ENCODE measurements at places on chromosomes 2 and 18.

- DNase-seq, result no peak
Observed at GRCh38 chr2:145106293-145106692, 586.4 kb upstream of the ZEB2 start.

GRCh38 chr2:96156926-96157648, 11.8 kb upstream of the DUSP2 start:
- DNase-seq, result no peak

GRCh38 chr2:191245046-191245868, at the start of gene MYO1B:
Gene MYO1B, plus strand, starts transcription at chr2:191245404. Its CDS starts 31,492 bp downstream, at chr2:191276896.
- DNase-seq, result peak; percentile 83

GRCh38 chr2:131145040-131145439, 39.9 kb downstream of the PLEKHB2 start:
- no peak for DNase-seq

GRCh38 chr2:7102826-7103225, 185.6 kb downstream of the RNF144A start:
- no peak for DNase-seq

DNA sequence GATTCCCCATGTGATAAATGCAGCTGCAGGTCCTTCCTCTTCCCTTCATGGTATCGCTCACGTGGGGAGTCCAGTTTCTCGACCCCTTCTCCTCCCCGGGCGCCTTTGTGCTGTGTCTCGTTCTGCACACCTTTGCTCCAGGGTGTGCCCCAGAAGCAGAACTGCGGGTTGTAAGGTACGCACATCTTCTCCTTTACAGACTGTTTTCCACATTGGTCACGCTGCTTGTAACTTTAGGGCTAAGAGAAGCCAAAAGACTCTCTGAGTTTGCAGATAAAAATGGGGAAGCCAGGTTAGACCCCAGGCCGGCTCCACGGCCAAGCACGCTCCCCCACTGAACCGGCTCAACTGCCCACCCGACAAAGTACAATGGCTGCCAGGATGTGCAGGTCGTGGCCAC, 45.9 kb upstream of the TFCP2L1 start:
- DNase-seq, result no peak

DNA sequence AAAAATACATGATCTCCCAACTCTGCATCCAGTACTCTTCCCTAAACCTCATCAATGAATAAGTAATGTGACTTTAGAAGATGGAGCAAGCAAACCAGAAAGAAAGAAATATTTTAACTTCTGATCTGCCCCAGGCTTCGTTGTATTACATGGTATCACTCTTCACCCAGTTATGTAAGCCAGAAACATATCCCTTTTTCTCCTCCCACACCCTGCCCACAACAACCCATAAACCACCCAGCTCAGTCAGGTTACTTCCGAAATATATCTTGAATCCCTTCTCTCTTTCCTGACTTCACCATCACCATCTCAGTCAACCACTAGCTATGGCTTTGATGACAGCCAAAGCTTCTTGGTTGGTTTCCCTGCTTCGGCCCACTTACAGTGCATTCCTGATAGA, 295.8 kb upstream of the PARD3B start:
- DNase-seq, result no peak

DNA sequence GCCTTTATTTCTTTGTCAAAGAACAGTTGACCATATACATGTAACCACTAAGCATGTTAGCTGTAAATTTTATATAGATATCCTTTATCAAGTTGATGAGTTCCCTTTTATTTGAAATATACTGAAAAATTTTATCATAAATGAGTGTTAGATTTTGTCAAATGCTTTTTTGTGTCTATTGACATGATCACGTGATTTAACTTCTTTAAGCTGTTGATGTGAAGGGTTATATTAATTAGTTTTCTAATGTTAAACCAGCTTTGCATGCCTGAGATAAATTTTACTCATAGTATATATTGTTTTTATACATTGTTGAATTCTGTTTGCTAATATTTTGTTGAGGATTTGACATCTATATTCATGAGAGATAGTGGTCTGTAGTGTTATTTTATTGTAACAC, 241.9 kb upstream of the CDH20 start:
- no peak for DNase-seq

GRCh38 chr18:3457261-3457724, 7.3 kb downstream of the TGIF1 start:
- DNase-seq, result peak; percentile 16

DNA sequence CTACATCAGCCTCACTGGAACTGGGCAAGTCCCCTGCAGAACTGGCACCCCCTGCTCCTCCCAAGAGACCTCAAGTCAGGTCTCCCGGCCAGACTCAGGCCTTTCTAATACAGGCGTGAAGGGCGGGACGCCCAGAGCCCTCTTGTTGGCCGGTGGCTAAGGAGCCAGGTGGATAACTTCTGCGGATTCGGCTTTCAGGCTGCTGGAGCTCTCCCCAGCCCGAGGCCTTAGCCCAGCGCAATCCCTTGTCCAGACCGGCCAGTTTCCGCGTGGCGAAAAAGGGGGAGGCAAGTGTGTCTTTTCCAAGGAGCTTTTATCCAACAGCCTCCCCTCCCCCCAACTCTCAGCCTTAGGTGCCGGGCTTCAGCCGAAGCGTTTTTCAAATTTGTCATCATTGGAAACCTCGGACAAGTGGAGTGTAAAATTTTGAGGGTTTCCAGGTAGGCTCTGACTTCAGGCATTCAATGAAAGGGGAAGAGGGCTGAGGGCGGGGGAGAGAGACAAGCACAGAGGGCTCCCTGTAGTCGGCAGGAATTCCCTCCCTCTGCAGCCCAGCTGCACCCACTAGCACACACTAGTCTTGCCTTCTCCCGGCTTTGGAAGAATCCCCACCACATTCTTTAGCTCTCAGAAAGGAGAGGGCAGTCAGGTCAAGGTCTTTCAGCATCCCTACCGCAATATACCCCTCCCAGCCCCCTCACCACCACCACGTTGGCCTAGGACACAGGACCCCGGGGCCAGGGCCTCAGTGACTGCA, 9.5 kb upstream of the SATB2 start:
- DNase-seq, result no peak

DNA sequence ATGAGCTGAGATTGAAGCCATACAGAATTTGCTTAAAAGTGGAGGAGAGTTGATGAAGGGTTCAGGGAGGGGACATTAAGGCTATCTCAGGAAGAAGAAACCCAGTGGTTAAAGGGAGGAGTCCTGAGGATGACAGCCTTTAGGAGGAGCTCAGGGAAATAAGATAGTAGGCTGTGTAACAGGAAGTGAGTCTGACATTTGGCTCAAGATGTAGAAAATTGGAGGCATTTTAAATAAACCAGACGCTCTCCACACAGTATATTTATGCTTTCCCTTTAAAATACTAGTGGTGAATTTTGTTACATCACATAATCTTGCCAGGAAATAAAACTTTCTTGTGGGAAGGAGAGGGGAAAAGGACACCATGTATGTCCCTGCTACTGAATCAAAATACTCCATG, 11.6 kb downstream of the KCNH7 start:
- no peak for DNase-seq

DNA sequence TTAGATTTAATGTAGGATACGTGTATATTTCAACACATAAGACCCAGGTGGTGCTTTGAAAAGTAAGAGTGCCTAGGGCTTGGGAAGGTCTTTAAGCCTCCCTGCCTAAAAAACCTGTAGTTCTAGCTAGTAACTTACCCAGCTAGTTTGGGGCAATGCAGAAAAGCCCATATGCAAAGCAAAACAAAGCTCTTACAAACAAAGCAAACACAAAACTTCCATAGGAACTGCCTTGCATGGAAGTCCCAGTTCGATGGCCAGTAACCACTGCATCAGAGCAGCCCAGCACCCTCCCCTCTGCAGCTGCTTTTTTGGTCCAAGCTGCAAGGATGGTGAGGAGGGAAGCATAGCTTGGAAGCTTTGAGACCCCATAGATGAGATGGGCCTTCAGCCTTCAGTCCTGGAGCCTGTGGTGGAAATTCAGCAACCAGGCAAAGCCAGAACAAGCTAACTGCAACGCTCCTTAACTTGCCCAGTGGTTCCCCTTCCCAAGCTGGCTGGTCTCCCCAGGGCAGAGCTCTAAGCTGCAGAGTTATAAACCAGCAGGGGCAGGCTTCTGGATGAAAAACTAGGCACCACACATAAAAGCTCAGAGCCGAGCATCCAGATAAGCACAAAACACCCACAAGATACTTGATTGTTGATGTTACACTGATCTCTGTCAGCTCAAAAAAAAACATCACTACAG, 16.2 kb downstream of the C2orf76 start:
- no peak for DNase-seq

- DNase-seq, result peak; percentile 55
Observed at GRCh38 chr2:25606892-25607291, 66.5 kb downstream of the DTNB start.

DNA sequence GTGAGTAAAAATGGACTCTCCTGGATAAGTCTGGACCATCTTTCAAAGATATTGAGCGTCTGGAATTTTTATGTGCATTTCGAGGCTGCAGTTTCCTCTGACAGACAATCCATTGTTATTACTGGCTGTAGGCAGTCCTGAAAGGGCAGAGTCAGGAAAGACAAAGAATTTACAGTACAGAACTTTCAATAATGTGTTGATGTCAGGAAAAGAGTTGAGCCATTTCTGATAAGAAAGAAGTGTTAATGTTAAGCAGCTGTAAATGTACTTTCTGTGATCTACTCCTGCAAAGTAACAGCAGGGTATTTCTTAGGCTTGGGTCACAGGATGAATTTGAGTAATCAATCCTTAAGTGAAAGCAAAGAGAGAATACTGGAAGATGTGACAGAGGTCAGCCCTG, 29.8 kb downstream of the TSPYL6 start:
- no peak for DNase-seq

GRCh38 chr2:225766431-225766830, 366.9 kb downstream of the NYAP2 start:
- no peak for DNase-seq

- no peak for DNase-seq
Observed at GRCh38 chr2:239351687-239352086, 49.1 kb downstream of the HDAC4 start.

GRCh38 chr2:214019229-214019972, 391.5 kb upstream of the VWC2L start:
- DNase-seq, result no peak

- no peak for DNase-seq
Observed at GRCh38 chr2:105187531-105187930, 54.0 kb upstream of the GPR45 start.

- no peak for DNase-seq
Observed at GRCh38 chr2:117745537-117745936, 69.0 kb upstream of the DDX18 start.

DNA sequence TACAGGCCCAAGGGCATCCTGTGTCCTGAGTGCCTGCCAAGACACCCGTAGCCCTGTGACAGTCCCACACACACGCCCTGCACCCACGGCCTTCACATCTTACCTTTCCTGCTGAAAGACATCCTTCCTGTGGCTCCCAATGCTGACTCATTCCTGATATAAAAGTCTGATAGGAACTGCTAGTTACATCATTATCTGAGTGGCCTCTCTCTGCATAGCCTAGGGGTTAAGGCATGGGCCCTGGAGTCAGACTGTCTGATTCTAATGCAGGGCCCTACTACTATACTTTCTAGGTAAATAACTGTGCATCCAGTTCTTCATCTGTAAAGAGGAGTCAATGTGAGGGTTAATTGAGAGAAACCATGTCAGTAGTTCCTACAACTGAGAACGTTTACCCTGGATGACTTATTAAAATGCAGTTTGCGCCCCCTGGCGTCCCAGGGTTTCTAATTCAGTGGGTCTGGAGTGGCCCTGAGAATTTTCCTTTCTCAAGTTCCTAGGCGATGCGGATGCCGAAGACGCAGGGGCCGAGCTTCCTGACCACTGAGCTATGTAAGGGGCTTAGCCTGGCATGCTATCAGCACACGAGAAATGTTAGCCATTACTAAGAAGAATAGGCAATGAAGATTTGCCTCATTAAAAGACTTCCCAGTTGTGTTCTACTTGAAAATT, 6.0 kb upstream of the GPR45 start:
- peak; percentile 75 for DNase-seq

GRCh38 chr2:189641590-189641989, 19.7 kb upstream of the ASNSD1 start:
- DNase-seq, result no peak

GRCh38 chr2:189581354-189582139, 961 bp upstream of the SLC40A1 start:
- DNase-seq, result no peak

- no peak for DNase-seq
Observed at GRCh38 chr2:728165-728564, 51.0 kb upstream of the TMEM18 start.

DNA sequence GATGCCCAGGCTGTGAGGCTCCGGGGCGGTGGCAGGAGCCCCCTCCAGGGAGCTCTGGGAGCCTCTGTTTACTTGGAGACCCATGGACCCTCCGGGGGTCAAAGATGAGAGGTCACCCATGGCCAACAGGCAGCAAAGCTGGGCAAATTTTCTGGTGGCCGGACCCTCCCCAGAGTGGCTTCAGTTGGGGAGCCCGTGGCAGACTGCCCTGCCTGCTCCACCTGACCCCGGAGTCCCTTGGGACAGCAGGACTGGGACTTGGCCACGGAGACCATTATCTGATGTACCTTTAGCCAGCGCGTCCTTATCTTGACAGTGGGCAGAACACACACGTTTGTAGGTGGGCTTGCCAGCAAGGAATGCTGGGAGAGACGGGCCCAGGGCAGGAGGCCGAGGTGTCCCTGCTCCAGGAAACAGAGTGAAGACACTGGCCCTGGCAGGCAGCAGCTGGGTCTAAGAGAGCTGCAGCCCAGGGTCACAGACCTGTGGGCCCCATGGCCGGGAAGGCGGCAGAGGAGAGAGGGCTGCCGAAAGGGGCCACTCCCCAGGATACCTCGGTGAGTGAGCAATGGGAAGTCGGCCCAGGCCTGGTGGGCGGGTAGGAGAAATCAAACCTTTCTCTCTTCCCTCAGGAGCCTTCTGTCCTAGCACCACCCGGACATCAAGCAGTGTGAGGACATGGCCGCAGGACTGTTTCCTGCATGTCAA, at the start of the genes ABCG5 and ABCG8:
ABCG5 (minus strand) TSS at position 280 of the 708 bp plus-strand sequence; CDS start at position 120, 160 bp downstream.
ABCG8 (plus strand) TSS at position 412 of the 708 bp plus-strand sequence; CDS start at position 495, 83 bp downstream.
- no peak for DNase-seq

- no peak for DNase-seq
Observed at GRCh38 chr2:84906108-84906899, 848 bp downstream of the TMSB10 start.

Data from NCI-H2081 (cell line).